Naive thymus-derived CD4-positive, alpha-beta T cell (primary cell): ENCODE measurements at places on chromosomes 16 and 17. TPM values are rescaled to one million over a fixed set of nuclear protein-coding genes. Genes with fewer than 3 reads are reported as not detected.
A peak's percentile ranks its signal among the peaks of the same experiment; 100 is the strongest.

DNA sequence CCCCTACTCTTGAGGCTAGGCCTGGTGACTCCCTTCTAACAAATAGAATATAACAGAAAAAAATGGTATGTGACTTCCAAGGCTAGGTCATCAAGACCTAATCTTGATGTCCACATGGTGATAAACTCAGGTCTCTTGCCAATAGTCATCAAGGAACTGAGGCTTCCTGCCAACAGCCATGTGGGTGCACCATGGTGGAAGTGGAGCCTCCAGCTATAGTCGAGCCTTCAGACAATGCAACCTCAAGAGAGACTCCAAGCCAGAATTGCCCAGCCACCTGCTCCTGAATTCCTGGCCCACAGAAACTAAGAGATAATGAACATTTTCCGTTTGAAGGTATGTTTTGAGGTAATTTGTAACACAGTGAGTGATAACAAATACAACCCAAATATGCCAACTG, 55.9 kb upstream of the SREBF1 start:
- H3K27me3 ChIP-seq = no peaks in the 10 kb centered on the region
- H3K36me3 ChIP-seq = no peaks in the 10 kb centered on the region
- DNase-seq = no peak

The NPIPA5 gene
- 18.3 and 19.2 TPM in 2 replicates for total RNA-seq

DNA sequence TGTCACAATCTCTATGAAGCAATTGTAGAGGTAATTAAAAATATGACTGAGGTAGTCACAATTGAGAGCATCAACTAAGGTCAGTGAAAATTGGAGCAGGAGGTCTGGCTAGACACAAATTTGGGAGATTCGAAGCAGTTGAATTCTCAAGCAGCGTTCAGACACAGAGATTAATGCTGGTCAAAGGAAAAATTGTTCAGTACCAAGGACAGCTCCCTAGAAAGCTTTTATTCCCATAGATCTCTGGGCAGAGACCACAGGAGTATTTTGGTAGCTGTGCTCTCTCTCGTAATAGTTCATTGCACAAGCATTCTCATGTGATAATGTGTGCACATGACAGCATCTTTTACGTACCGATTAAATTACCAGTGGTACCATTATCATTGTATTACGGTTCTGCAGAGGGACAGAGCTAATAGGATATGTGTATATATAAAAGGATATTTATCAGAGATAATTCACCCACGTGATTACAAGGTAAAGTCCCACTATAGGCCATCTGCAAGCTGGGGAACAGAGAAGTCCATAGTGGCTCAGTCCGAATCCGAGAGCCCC, 387.5 kb upstream of the HSBP1 start:
- H3K36me3 ChIP-seq = no peaks in the 10 kb centered on the region
- H3K27me3 ChIP-seq = no peaks in the 10 kb centered on the region
- no peak for DNase-seq

GRCh38 chr16:52572656-52573055, 25.7 kb upstream of the TOX3 start:
- no peak for DNase-seq
- H3K4me1 ChIP-seq = no peaks in the 10 kb centered on the region
- no peaks in the 10 kb centered on the region for H3K27me3 ChIP-seq

DNA sequence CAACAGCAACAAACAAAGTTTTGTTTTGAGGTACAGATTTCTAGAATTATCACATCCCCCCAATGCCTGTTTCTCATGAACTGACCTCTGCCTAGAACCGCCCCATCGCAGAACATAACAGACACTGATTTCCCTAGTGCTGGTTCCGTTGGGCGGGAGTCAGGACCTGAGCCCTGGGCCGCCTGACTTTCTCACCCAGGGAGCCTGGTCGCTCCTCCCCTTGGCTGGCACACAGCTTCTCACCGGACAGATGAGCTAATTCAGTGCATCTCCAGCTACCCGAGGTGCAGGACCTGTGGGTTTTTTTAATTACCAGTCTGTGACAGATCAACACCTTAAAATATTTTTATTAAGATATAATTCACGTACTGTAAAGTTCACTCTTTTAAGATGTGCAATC, 20.1 kb upstream of the RPL38 start:
- H3K4me1 ChIP-seq = no peaks in the 10 kb centered on the region
- H3K27me3 ChIP-seq = no peaks in the 10 kb centered on the region
- no peak overlapping the region for H3K27ac ChIP-seq
- DNase-seq = no peak

DNA sequence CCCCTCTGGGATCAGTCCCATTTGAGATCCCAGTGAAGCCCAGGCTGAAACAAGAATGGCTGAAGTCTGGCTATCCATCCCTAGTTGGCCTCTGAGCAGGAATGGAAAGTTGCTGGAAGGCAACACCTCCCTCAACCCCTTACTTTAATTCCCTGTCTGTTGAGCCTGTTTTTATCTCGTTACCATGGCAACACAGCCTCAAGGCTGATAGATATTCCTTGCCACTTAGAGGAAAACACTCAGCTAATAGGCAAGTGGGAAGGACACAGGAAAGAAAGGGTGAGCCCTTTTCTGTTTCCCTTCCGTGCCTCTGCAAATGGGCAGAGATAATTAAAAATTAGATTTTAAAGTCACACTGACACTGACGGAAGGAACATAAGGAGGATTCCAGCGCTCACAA, 75.5 kb upstream of the CLEC3A start:
- no peaks in the 10 kb centered on the region for H3K4me1 ChIP-seq
- no peak overlapping the region for H3K27ac ChIP-seq
- H3K4me3 ChIP-seq = no peak overlapping the region
- H3K36me3 ChIP-seq = no peaks in the 10 kb centered on the region
- DNase-seq = no peak

DNA sequence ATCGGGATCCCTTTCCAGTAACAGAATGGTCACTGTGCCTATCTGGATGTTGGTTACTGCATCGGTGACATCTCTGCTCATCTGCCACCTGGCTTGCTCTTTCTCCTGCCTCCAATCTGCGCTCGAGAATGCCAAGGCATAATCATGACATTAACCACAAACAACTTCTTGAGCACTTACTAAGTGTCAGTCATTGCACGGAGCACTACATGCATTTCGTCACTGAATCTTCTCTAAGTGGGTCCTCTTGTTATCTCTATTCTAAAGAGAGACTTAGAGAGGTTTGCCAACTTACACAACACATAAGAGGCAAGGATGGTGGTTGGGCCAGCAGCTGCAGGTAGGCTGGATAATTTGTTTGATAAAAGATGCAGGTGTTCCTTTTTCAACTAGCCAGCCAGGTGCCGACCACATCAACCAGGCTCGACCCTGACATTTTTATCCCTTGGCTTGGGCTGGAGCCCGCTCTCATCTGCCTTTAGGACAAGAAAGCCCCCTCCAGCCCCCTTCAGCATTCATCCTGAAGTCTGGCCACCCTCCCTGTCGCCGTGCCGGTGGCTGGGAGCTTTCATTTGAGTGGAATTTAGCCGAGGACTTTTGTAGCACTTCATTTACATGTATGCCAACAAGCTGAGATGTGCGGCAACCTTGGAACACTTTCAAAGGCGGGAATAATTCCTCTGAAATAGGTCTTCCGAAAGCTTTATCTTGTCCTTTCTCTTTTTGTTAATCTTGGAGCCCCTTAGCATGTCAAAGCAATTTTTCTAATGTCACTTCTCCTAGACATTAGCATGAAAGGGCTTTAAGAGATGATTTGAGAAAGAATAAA, 89.3 kb upstream of the NKD1 start:
- no peaks in the 10 kb centered on the region for H3K4me1 ChIP-seq
- H3K4me3 ChIP-seq = no peak overlapping the region
- no peaks in the 10 kb centered on the region for H3K36me3 ChIP-seq
- H3K27me3 ChIP-seq = no peaks in the 10 kb centered on the region
- H3K27ac ChIP-seq = no peak overlapping the region

DNA sequence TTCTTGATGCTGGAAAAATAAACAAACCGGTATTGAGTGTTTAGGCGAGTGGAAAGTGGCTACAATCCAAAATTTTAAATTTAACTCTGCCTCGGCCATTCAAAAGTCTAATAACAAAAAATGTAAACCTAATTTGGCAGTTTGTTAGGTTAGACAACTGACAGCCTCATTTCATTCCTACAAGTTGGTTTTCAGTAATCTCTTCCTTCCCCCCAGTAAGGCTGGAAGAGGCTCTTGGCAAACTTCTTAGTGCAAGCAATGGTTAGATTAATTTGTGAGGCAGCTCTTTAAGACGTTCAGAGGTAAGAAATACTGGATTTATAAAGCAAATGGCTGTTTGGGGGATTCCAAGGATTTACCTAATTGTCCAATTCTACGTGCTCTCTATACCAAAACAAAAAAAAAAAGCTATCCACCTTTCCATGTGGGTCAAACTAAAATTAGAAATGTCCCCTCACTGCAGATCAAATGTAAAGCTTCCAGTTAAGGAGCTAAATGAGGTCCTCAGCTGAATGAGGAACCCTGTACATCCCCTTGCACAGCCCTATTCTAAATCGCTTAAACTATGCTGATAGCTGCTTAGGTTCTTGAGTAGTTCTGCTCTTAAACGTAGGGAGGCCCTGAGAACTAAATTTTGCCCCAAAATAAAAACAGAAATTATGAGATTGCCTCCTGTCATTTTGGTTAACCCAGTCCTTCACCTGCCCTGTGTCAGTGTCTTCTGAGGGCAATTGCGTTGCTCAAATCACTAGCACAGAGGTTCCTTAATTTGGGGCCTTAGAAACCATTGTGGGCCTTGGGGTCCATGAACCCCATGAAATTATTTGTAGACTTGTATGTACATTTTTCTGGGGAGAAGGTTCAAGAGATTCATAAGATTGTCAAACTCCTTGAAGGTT, 2.9 kb downstream of the HEXIM1 start:
- H3K27me3 ChIP-seq = no peaks in the 10 kb centered on the region
- DNase-seq = no peak
- no peak overlapping the region for H3K4me3 ChIP-seq
- no peaks in the 10 kb centered on the region for H3K36me3 ChIP-seq
- peak overlapping the region; percentile 84 for H3K27ac ChIP-seq

- no peak overlapping the region for H3K27ac ChIP-seq
- H3K4me1 ChIP-seq = no peaks in the 10 kb centered on the region
- no peak overlapping the region for H3K4me3 ChIP-seq
- DNase-seq = no peak
Observed at GRCh38 chr17:28623696-28624095, 9.7 kb upstream of the RSKR start.

The GPR139 gene
- total RNA-seq = not detected

The CA7 gene
- total RNA-seq = not detected

- no peaks in the 10 kb centered on the region for H3K27me3 ChIP-seq
- H3K27ac ChIP-seq = no peak overlapping the region
- H3K36me3 ChIP-seq = peaks cover 76% of the 10 kb centered on the region
- peaks cover 3% of the 10 kb centered on the region for H3K4me1 ChIP-seq
- no peak overlapping the region for H3K4me3 ChIP-seq
Observed at GRCh38 chr17:82244413-82245133, 15.7 kb downstream of the SLC16A3 start.

- no peaks in the 10 kb centered on the region for H3K36me3 ChIP-seq
- no peaks in the 10 kb centered on the region for H3K27me3 ChIP-seq
- H3K4me1 ChIP-seq = peaks cover 19% of the 10 kb centered on the region
- no peak overlapping the region for H3K27ac ChIP-seq
- DNase-seq = no peak
Observed at GRCh38 chr16:56967733-56968132, 6.0 kb downstream of the CETP start.

GRCh38 chr17:55705847-55706246, 16.8 kb downstream of the TMEM100 start:
- no peak for DNase-seq
- H3K27me3 ChIP-seq = no peaks in the 10 kb centered on the region
- H3K27ac ChIP-seq = no peak overlapping the region
- no peaks in the 10 kb centered on the region for H3K36me3 ChIP-seq
- H3K4me3 ChIP-seq = no peak overlapping the region
- H3K4me1 ChIP-seq = no peaks in the 10 kb centered on the region

The TEKT1 gene
- not detected for total RNA-seq

DNA sequence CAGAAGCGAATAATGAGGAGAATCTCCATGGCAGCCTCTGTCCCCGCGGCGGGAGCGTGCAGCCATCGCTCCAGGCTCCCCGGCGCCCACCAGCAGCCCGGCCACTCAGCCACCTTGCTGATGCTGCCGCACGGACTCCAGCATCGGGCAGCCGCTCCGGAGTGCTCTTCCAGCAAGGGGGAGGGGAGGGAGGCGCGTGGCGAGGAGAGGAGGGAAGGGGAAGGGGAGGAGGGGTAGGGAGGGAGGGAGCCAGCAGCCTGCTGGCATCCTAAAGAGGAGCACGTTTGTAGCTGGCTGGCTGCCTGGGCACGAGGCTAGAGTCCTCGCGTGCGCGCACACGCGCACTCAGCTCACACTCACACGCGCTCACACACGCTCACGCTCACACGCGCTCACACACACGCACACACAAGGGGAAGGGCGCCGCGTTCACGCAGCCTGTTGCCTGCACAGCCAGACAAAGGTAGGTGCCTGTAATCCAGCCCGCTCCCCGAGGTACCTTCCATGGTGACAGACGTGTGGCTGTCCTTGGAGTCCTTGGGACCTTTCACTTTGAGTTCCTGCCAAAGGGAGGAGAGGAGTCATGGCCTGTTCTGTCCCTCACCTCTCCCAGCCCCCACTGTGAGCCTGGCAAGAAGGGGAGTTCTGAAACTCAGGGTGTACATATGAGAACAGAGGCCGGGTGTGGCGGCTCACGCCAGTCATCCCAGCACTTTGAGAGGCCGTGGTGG, 82.1 kb downstream of the TIMM22 start:
- H3K27ac ChIP-seq = no peak overlapping the region
- no peaks in the 10 kb centered on the region for H3K4me1 ChIP-seq
- no peak overlapping the region for H3K4me3 ChIP-seq
- DNase-seq = no peak

DNA sequence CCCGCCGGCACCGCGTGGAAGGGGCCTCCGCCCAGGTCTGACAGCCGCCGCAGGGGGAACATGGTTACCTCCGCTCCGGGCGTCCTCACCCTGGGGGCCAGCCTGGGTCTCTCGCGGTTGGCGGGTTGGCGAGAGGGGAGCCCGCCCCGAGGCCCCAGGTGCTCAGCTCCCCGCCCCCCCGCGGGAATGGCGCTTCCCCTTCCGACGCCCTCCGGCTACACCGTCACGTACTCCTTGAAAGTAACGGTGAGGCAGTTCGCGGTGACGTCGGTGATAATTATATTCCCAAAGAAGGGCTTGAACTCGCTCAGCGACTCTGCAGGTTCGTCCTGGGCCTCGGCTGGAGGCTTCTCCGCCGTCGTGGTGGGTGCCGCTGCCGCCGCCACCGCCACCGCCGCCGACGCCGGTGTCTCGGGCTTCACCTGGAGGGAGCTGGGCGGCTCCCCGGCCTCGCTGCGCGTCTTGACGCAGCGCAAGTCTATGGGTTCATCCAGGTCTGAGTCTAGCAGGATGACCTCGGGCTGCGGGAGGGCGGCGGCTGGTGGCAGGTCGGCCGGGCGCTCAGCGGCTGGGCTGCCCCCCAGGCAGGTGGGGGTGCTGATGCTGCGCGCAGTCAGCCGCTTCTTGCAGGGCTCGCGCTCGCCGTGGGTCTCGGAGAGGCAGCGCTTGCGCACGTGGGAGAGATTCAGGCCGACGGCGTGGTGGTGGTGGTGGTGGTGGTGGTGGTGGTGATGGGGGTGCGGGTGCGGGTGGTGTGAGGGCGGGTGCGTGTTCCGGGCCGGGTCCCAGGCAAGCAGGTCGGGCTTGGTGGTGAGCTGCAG, 5.3 kb downstream of the CBX4 start:
- H3K4me3 ChIP-seq = no peak overlapping the region
- H3K27me3 ChIP-seq = no peaks in the 10 kb centered on the region
- peaks cover 24% of the 10 kb centered on the region for H3K4me1 ChIP-seq

- no peaks in the 10 kb centered on the region for H3K36me3 ChIP-seq
- H3K4me3 ChIP-seq = no peak overlapping the region
- no peak for DNase-seq
- H3K4me1 ChIP-seq = peaks cover 10% of the 10 kb centered on the region
Observed at GRCh38 chr17:4476511-4477070, 22.1 kb upstream of the SPNS2 start.

The SOCS1 gene
- total RNA-seq = 46.8 TPM
